Adrenal gland (tissue), 19 donors: ENCODE measurements at places on chromosomes 1 and 21.

DNA sequence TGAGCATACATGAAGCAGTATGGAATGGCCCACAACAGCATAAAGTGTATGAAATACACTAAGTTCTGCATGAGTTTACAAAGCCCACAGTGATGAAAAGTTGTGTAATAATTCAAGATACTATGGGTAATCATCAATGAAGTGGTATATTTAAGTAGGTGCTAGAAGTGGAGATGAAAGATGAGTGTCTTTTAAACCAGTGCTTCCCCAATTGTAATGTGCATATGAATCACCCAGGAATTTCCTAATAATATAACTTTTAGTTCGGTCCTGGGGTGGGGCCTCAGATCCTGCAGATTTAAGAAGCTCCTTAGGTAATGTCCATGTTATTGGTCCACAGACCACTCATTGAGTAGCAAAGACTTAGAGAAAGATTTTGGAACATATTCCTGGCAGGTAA is 184.9 kb downstream of the DUSP10 start:
- DNase-seq, result no peak

DNA sequence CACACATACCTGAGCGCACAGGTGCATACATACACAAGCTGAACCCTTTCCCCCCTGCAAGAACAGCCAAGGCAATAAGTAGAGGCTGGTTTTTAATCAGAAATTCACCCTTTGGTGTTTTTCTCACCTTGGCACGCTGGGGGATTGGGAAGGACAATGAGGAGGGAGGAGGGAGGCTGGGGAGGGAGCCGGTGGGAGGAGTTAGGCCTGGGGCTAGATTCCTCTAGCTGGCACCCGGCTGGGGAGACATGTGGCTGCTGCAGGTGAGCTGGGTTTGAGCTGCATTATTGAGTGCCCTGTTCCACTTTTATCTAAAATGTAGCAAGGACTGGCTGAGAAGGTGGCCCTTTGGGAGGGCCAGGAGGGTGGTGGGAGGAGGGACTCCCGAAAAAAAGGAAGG is 97.8 kb upstream of the CSF3R start:
- DNase-seq, result no peak

- no peak for DNase-seq
These were observed 145.3 kb downstream of the SEC16B start for GRCh38 chr1:177824508-177824982.

DNA sequence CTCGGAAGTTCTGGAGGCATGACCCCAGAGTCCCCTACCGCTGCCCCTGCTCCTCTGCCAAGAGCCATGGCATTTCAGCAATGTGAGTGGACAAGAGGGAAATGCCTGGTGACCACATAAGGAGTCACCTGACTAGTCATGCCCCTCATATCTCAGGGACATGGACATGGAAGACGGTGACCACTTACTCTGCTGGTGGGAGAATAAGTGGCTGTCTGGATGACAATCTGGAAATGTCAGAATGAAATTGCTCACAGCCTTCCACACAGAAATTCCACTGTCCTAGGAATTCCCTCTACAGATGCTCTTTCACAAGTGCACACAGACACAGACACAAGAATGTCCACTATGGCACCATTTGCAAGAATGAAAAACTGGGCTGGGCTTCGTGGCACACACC is 24.3 kb upstream of the PLEKHG5 start:
- DNase-seq, result no peak

- no peak for DNase-seq
These were observed 48.7 kb upstream of the KCNJ15 start for GRCh38 chr21:38208118-38208517.
